RPMI7951 (cell line): ENCODE measurements at places on chromosomes 13 and 19. TPM values are rescaled to one million over a fixed set of nuclear protein-coding genes. Genes with fewer than 3 reads are reported as not detected.

Gene DHX34
- total RNA-seq: 8.3 and 8.7 TPM in 2 replicates

Gene DCAF15
- total RNA-seq: 21.1 and 23.5 TPM in 2 replicates

Gene C19orf67
- 0.59 TPM in 1 of 2 replicates, not detected in the other for total RNA-seq

Gene PRX
- 0.72 and 1.2 TPM in 2 replicates for total RNA-seq

Gene BEST2
- 0.10 TPM in 1 of 2 replicates, not detected in the other for total RNA-seq

Gene KLC3
- 0.36 and 1.2 TPM in 2 replicates for total RNA-seq

DNA sequence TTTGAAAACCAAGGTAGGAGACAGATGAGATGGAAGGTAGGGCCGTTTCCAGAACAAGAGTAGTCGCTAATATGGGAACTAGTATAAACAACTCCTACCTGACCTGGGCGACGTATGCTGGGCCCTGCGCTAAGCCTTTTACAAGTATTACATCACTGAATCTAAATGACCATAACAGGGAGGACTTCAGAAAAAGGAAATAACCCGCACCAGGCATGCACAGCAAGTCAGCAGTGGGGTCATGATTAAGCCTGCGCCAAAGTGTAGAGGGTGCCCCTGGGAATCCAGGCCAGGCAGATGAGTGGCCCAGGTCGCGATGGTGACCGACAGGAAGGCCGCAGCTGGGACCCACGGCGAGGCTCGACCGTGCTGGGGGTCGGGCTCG is 613 bp downstream of the ATP13A1 start:
- DNase-seq: no peak

- peak; percentile 28 for DNase-seq
Observed at GRCh38 chr13:108322206-108322824, 52.8 kb downstream of the TNFSF13B start.

DNA sequence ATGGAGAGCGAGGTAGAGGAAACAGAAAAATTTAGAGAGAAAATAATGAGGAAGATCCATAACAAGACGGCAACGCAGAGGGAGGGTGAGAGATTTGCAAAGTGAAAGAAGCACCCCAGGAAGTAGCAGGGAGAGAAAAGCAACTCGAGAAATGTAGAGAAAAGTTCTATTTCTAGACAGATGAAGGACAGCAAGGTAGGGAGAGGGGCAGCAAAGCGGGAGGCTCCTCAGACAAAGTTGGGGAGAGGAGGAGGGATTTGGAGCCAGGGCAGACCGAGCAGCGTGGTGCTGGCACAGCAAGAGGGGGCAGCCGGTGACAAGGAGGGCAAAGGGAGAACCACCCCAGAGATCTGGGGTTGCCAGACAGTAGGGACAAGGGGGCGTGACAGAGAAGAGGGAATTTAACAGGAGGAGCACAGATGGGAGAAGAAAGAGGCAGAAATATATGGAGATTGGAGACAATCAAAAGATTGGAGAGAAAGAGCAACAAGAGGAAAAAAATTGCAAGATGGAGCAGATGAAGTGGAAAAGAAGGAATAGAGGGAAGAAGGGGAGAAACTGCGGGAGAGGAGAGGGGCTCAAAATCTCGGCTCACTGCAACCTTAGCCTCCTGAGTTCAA is 989 bp downstream of the ZNF766 start:
- peak; percentile 20 for DNase-seq

DNA sequence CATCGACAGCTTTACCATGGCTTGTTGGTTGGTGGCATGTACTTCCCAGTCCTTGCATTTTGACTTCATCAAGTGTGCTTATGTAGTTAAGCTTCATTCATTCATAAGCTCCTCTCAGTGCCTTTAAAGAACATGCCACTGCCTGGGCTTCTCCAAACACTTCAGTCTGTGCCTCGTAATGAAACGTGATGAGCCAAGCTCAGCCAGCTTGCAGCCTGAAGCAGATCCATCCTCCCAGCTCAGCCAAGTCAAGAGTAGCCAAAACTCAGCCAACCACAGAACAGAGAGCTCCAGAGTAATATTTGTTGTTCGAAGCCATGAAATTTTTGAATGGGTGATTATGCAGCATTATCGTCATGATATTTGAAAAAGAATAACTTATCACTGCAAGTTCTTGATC is 989.7 kb downstream of the EFNB2 start:
- peak; percentile 20 for DNase-seq

GRCh38 chr19:50198431-50199258 is 4.8 kb upstream of the MYH14 start:
- no peak for DNase-seq
